ENCODE measurements at places on chromosomes 7 and 10.

DNA sequence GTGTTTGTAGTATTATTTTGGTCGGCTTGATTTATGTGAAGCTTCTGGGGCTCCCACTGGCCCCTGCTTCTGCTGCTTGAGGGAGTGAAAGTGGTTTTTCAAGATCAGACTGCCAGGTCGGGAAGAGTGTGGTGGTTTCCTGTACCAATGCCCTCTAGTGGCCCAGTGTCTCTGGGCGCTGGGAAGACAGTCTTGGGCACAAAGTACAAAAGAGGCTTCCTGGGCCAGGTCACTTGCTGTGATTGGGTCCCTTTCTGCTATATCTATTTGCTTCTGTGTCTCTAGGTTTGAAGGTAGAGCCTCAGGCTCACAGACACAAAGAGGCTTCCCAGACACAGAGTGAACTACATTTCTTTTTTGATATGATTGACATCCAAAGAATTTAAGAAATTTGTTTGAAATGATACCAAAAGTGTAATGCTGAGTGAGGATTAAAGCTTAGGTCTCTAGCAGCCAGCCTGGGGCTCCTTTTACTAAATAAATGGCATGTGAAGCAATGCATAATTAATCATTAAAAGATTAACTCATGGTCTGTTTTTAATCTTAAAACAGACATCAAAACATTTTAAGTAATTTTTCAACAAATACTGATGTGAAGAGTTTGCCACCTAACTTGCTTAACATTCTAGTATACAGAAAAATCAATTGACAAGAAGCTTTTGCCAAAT, 36.3 kb downstream of the ABCB1 start:
- no peak for DNase-seq

DNA sequence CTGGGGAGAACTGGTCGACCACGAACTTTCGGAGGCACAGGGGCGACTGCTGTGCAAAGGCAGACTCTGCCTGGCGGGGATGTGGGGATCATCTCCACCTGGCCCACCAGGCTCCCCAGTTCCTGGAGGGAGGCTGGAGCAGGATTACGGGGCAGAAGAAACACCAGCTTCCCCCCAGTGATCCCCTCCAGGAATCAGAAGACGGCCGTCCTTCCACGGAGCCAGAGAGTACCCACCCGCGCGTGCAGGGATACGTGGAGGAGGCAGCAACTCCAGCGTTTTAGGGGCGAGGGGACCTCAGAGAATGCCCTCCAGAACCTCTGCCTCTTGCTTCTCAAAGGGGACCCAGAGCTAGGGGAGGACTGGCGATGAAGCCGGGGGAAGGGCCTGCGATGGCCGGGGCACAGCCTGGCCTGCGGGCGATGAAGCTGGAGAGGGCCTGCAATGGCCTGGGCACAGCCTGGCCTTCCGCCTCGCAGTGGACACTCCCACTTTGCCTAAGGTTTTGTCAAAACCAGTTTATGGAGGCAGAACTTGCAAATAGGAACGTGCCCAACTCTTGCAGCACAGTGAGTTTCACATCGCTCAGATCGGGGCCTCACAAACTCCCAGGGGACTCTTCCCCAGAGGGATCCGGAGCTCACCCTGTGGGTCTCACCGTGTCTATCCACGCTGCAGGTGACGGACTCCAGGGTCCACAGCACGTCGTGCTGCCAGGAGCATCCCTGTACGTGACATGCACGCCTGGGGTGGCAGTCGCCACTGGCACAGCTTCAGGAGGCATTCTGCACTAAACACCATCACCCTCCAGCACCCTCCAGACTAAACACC, 77.9 kb upstream of the PDGFA start:
- no peak for DNase-seq

- no peak for DNase-seq
These were observed 89.0 kb upstream of the PHYHIPL start for GRCh38 chr10:59087486-59087885.

DNA sequence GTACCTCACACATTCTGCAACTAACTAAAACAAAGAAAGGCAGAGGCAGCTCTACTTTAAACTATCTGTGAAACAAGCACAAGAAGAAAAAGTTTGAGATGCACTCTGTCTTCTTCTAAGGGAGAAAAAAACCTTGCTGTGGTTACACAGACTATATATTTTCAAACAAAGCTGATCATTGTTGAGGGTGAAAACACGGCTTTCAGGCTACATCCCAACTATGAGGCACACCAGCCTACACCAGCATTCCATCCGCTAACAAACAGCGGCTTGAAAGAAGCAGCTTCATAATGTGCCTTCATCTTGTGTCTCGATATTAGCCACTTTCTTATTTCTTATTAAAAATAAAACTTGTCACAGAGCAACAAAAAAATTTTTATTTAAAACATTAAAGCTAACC, 79.1 kb downstream of the USP6NL start:
- DNase-seq = no peak
